ENCODE measurements at places on chromosomes 2 and 18.

- DNase-seq = no peak
Measured at GRCh38 chr2:105610576-105611332, 134.0 kb upstream of the NCK2 start.

DNA sequence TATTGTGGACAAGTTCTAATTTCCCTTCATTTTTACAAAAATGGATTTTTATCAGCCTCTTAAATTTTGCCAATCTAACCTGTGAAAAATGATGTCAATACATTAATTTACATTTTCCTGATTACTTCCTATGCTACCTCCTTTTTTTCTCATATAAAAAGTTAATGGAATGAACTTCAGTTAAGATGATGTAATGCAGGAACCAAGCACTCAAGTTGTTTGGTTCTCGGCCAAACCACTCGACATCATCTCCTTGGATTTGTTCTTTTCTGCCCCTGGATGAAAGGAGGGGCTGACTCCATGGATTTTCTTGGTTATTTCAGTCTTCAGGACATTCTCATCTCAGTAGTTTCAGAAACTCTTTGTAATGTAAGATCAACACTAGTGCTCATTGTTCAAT is 253.1 kb upstream of the NXPH2 start:
- no peak for DNase-seq

DNA sequence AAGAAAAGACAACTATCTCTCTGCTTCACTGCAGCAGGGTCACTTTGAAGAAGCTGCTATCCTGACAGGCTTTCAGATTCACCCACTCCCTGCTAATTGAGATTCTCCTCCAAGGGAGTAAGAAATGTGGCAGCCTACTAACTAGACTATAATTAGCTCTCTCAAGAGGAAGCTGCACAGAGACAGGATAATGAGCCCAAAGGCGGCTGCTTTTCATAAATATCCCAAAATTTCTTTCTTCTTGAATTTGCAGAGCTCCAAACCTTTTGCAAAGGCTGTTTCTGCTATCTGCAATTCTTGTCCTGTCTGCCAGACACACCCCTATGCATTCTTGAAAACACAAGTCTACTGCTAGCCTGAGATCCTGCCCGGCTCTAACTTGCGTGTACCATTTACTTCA is 54.0 kb upstream of the RNU4ATAC start:
- no peak for DNase-seq

DNA sequence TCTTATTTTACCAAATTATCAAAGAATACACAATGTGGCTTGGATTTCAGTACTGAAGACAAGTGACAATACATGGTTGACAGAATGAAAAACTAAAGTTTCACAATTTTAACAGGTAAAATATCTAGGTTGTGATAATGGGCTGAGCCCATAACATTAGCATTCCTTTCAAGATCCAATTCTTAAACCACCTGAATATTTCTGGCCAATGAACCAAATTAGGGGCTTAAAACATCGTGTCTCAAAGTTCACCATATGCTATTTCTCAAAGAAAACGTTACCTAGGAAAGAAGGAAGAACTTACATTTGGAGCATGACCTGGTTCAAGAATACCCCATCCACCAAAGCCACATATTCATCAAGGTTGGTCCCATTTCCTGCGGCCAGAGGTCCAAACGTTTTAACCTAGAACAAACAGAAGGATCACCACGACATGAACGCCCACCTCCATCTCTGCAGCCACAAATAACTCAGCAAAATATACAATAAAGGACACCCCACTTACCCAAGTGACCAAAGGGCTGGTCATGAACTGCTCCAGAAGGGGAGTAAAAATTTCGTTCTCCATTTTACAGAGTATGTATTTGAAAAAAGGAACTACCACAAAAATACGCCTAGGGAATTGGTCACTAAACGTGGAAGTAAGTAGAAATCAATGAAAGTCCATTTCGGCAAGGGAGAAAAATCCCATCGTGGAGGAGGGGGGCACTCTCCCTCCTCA is 984 bp downstream of the CCDC88A start:
- no peak for DNase-seq

DNA sequence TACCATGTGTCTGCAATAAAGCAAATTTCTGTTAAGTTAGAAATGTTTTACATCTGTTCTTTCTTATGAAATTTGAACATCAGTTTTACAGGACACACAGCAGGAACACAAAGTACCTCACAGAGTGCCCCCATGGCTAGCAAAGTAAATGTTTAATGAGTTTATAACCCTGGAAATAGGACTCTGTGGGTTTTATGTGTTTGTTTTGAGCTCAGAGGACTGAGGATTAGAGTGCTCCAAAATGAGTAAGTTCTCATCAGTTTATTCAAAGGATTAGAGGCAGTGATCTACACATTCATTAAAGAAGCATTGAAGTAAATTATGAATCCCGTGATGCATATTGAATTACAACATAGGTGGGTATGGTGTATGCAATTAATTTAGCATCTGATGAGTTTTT is 281.8 kb downstream of the GULP1 start:
- no peak for DNase-seq

DNA sequence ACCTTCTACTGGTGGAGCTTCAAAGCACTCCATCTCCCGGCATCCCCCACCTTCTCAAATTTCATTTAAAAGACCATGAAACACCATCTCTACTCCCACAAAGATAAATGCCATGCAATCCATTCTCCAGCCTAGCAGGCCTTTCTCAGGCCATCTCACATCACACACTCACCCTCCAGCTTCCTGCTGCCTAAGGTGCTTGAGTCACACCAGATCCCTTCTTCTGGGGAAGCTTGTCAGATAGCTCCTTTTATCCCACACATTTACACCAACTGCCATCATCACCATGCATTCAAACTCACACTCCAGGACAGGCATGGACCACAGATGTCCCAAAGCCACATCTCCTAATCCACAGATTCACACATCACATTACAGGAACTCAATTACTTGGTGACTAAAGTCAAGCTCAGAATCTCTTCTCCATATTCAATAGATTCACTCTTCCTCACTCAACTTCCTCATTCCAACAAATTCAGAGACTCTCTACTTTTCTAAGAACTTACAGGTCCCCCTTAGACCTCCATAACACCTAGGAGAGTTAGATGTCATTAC is 292.5 kb downstream of the TNS1 start:
- no peak for DNase-seq

DNA sequence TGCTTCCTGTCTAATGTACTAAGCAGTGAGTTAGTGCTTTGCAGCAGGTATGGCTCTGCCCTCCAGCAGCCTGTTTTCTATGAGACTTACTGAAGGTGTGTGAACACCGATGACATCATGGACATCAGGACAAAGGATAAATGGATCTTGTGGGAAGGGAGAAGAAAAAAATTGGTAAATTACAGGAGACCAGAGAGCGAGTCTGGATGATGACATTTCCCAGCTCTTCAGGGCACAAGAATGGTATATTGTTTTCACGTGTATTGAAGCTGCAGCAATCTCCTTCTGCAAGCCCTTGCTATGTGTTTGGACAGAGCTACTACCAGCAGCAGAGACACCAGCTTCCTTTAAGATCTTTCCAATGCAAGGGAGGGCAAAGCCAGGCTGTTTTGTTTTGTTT is 47.2 kb downstream of the DCC start:
- DNase-seq = no peak

- no peak for DNase-seq
Measured at GRCh38 chr2:86048888-86049287, 56.8 kb downstream of the POLR1A start.

- DNase-seq = no peak
Measured at GRCh38 chr2:168180914-168181313, 66.5 kb downstream of the STK39 start.

DNA sequence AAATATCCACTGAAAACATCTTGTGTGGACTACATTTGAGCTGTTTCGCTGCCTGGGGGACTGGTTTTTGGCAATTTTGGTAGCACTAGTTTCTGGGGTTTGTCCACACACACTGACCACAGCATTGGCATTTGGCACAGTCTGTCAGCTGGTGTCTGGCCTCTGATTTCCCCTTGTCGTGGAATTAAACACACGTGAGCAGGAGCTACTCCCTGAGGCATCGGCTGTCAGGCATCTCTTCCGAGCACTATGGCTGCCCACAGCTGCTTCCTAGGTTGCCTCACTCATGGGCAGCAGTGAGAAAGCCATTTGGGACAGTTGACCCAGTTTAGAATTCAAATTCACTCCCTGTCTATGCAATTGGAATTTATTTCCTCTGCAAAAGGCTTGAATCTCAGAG is 46.8 kb upstream of the FZD5 start:
- no peak for DNase-seq

- DNase-seq = no peak
Measured at GRCh38 chr18:47108998-47109405, 41.3 kb downstream of the HDHD2 start.

GRCh38 chr2:242043538-242044312 is 174.2 kb downstream of the RTP5 start:
- no peak for DNase-seq

- DNase-seq = no peak
Measured at GRCh38 chr18:56451188-56451587, 187.2 kb downstream of the TXNL1 start.

DNA sequence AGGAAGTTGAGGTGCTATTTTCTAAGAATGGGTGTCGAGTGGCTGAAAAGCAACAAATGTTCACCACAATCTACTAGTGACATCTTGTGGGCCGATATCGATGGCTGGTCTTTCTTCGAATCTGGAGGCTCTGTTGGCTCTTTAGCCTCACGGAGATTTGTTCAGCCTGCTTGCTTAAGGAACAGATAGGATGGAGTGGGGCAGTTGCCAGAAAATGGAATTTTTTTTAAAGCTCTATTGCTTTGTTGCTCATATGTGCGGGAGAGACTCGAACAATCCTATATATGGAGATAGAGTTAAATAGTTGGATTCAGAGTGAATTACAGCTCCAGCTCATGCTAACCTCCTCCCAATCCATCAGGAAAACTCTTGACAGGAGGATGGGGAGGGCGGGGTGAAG is 70.9 kb upstream of the LYPD6B start:
- no peak for DNase-seq

- DNase-seq = no peak
Measured at GRCh38 chr2:100367163-100367562, 44.9 kb upstream of the LONRF2 start.

GRCh38 chr18:4987452-4988405 is 209.3 kb downstream of the AKAIN1 start:
- no peak for DNase-seq

- no peak for DNase-seq
Measured at GRCh38 chr2:15223887-15224286, 337.2 kb downstream of the NBAS start.

DNA sequence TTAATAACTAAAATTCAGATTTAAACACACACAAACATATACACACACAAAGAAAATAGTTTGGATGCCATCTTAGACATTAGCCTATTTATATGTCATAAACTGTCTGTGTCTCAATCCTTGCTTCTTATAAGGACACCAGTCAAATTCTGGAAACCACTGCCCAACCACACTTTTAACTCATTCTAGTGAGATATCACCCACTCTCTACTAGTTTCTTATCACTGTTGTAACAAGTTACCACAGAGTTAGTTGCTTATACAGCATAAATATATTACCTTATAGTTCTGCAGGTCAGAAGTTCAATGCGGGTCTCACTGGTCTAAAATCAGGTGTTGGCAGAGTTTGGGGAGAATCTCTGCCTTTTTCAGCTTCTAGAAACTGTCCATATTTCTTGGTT is 239.1 kb downstream of the MTX2 start:
- no peak for DNase-seq

- no peak for DNase-seq
Measured at GRCh38 chr2:100317634-100318033, 4.7 kb downstream of the LONRF2 start.

- DNase-seq = no peak
Measured at GRCh38 chr2:197889041-197889440, 84.6 kb downstream of the PLCL1 start.

DNA sequence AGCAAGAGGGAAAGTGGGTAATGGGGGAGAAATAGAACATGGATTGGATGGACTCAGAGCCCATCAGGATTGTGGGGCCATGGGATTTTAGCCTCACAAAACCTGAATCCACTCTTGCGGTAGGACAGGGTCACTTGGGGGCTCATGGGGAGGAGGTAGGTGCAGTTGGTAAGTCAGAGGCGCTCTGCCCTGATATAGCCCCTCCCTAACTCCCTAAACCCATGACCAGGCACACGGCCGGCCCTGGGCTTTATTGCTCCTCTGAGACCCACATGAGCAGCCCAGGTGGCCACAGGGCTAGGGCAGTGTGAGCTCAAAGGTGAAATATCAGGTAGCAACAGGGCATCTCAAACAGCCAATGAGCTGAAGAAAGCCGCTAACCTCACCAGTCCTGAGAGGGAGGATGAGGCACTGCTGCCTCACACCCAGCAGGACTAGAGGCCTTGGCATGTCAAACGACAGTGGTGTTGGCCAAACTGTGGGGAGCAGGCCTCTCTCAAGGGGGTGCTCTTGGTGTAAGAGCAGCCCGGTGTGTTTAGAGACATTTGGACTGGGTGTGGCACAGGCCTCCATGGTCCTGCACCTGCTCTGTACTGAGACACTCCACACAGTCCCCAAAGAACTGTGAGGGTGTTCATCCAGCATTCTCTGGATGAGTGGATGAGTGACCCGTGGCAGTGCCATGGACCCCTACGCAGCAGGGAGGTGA is 90.8 kb upstream of the HS6ST1 start:
- no peak for DNase-seq

GRCh38 chr2:2524348-2524941 is 193.4 kb upstream of the MYT1L start:
- no peak for DNase-seq

DNA sequence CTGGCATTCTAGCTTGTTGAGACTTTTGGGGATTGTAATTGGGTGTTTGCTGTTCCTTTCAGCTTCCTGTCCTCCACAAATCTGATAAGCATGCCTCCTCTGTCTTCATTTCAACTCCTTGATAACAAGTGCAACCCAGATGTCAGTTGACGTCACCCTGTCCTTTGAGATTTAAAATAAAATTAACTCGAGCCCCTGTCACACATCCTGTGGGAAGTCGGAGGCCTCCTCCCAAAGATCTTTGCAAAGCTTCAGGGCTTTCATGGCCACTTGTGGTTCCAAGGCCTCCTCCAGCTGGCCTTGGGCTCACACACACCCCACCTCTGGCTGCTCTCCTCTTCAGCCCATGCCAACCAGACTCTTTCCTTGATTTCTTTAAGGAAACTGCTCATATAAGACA is 69.9 kb upstream of the ITGA6 start:
- no peak for DNase-seq

GRCh38 chr2:147945660-147946059 is 74.9 kb downstream of the ORC4 start:
- DNase-seq = no peak

- peak; percentile 54 for DNase-seq
Measured at GRCh38 chr2:121128741-121129659, 156.0 kb downstream of the TFCP2L1 start.

Measured in Right ventricle myocardium superior (tissue), 1 donor.